Activated CD8-positive, alpha-beta memory T cell treated with anti-CD3 and anti-CD28 coated beads for 24 hours (primary cell): ENCODE measurements at places on chromosomes 2 and 18.

DNA sequence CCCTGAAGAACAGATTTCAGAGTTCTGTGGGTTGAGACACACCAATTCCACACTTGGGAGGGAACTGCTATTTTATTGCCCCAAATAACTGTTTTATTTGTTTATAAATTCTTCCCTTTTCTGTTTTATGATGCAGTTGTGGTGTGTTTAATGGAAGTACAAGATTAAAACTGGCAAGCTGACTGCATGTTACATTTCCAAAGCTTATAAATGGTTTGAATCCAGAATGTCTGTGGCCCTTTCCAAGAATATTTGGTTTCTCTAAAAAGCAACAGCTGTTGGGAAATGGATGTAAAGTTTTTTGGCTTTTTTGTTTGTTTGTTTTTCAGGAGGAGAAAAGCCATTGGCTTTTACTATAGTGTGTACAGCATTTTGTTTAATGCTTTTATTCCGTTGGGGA is 234.5 kb downstream of the MTX2 start:
- no peak for DNase-seq

- no peak for DNase-seq
Observed at GRCh38 chr2:50313656-50314055, 718.3 kb downstream of the NRXN1 start.

DNA sequence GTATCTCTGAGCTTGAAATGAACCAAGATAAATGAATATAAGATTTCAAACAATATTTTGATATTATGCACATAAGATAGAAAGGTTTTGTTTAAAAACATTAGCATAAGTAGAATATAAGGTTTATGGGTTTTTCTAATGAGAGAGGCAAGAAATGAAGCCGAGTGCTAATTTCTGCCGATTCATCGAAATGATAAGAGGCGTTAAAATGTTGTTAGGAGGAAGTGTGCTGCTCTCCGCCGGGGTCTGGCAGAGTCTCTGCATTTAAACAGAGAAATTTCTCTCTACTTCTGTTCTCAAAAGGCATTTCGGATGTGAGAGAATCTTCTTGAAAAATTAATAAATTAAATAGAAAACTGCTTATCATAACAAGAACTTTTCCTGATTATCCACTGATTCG is 83.6 kb downstream of the MRPS9 start:
- no peak for DNase-seq

GRCh38 chr18:76265497-76266235 is 229.4 kb downstream of the ZNF516 start:
- DNase-seq: no peak

- no peak for DNase-seq
Observed at GRCh38 chr2:85259879-85260278, 67.9 kb downstream of the TGOLN2 start.

DNA sequence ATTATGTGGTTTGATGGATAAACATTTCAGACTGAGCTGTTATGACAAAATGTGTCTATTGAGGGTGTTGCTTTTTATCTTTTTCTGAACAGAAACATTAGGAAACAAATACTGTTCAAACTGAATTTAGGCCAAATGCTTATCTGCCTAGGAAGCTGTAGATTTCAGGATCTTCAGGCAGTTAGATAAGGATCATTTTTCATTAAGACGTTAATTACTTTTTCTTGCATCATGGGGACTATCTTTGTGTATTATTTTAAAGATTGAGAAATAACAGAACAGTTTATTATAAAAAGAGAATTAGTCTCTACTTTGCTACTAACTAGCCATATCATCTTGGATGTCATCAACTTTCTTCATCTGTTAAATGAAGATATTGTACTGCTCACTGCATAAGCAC is 107.5 kb downstream of the TTC27 start:
- DNase-seq: no peak

DNA sequence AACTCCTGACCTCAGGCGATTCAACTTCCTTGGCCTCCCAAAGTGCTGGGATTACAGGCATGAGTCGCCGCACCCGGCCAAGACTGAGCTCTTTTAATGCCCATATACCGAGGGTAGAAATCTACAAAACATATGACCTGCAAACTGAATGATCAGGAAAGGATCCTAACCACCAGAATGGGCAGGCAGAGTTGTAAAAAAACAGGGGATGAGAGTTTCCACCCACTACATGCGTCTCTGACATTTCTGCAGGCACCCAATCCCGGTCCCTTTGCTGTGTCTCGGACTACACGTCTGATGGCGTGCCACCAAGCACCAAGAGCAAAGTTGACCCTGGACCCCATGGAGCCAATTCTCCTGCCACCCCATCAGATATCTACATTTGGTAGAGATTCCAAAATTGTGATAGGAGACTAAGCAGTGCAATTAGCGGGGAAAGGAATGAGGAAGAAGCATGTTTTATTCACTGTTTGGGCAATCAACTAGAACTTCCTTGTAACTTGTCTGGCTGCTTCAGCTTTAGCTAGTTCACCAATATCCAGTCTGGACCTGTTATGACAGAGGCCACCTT is 74.1 kb downstream of the ATP8B1 start:
- DNase-seq: no peak

GRCh38 chr2:189347540-189347939 is 93.7 kb upstream of the WDR75 start:
- DNase-seq: no peak

DNA sequence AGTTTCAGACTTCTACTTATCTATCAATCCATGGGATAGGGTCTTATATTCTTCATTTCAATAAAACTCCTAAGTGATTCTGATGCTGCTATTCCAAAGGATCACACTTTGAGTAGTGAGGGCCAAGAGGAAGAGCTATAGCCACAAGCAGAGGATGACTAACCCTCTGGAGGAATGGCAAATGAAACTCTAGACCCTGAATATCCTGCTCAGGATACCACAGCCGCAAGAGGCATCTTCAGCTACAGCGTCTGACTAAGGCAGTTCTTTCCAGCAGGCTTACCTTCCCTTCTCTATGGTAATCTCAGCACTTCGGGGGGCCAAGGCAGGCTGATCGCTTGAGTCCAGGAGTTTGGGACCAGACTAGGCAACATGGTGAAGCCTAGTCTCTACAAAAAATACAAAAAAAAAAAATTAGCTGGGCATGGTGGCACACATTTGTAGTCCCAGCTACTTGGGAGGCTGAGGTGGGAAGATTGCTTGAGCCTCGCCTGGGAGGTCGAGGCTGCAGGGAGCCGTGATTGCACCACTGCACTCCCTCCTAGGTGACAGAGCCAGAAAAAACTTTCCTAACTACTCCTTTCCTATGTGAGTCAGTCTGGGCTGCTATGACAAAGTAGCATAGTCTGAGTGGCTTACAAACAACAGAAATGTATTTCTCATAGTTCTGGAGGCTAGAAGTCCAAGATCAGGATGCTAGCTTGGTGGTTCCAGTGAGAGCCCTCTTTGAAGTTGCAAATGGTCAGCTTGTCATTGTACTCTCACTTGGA is 371.9 kb downstream of the IRS1 start:
- DNase-seq: no peak

DNA sequence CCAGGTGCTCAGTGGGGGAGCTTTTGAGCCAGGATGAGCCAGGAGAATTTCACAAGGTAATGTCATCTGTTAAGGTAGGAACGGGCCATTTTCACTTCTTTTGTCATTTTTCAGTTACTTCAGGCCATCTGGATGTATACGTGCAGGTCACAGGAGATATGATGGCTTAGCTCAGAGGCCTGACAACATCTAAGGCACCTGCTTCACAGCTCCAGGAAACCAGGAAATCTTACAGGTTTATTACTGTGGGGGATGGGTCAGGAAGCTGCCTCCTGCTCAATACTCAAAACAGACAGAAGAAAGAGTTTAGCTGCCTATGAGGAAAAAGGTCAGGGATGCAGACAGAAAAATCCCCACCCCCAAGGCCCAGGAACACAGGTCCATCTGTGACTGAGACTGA is 364.3 kb upstream of the LRP1B start:
- DNase-seq: no peak
